ENCODE measurements at places on chromosomes 2 and 18.

DNA sequence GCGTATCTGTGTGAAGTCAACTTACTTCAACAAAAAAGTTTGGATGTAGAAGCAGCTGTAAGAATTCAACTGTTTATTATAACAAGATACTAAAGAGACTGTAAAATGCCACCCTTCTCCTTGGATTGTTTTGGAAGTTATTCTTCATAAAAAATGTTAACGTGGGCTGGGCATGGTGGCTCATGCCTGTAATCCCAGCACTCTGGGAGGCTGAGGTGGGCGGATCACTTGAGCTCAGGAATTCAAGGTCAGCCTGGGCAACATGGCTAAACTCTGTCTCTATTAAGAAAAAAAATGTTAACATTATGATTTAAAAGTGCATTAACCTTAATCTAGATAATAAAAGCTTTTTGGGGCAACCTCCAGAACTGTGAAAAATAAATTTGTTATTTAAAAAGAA, 7.7 kb downstream of the CIAO1 start:
- no peak for DNase-seq

- DNase-seq = no peak
Observed at GRCh38 chr2:209505410-209505809, 81.6 kb downstream of the MAP2 start.

DNA sequence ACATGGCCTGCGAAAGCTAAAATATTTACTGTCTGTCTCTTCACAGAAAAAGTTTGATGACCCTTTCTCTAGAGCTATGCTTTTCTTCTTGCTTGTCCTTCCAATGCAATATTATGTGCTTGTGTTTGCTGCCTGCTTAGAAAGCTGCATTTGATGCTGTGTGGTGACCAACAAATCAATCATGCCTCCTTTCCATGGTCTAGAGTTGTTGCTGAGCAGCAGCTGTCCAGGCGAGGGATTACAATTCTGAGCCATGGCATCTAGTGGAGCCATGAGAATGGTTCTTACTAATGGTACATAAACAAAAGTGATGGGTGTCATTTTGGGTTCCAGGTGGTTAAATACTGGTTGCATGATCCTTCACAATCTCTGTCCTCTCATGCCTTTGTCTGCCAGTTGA, 1142.1 kb downstream of the DPP10 start:
- no peak for DNase-seq

GRCh38 chr2:130829015-130829414, 7.7 kb upstream of the ARHGEF4 start:
- no peak for DNase-seq

DNA sequence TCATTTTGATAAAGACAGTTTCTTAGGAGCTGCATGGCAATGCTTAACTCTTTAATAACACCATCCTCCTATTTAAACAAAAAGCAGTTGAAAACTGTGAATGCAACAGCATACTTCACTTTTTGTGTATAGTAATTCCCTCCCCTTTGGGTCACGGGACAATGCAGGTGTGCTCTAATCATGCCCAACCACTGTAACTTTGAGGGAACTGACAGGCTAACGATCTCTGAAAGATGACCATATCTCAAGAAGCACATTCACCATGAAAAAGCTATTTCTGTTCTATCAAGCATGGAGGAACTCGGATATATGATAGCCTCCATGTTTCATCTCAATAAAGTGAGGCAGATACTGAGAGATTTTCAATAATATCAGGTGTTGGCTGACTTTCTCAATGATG, 81.1 kb upstream of the CD226 start:
- DNase-seq = no peak

DNA sequence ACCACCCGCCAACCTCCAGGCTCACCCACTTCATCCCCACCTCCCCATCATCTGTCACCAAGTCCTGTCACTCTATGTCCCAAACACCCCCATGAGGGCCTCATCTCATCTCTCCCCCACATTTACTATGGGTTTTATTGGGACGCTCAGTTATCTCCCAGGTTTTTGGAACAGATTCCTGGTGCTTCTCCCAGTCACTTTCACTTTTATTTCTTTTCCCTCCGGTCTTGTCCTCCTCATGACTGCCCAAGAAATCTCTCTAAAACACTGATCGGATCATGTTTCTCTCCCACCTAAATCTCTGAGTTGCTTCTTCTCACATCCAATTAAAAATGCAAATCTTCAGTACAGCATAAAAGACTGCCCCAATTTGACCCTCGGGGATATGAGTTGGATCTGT, 273.1 kb downstream of the PHLPP1 start:
- no peak for DNase-seq

DNA sequence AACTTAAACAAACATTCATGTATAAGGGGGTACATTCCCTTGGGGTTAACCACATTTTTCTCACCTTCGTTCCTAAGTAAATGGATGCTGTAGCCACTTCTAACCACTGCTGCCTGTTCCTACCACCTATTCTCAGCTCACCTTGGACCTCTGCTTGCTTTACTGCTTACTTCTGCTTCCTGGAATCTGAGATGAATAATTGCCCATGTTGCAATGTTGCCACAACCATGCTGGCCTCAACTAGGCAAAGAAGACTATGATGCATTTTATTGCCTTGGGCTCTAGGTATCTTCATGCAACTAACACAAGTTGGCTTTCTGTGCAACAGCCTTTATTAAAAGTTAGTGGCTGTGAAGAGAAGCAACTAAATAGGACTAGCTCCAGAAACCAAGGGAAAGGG, 106.3 kb upstream of the TCF4 start:
- DNase-seq = no peak
